ENCODE measurements at places on chromosomes 16 and 17.

DNA sequence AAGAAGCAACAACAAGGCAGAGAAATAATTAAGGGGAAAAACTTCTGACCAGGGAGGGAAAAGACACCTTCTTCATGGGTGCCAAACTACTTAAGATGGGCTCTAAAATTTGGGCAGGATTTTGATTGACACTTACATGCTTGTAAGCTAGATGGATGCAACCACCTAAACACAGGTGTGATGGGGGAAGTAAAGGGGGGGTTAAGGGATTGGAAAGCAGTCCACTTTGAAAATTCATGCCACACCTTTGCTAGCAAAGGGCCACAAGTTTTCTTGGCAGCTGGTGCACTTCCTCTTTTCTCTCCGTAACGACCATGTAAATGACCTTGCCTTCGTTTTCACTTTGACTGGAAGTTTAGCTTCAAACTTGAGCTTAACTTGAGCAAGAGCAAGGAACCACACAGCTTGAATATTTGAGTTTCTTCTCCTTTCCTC, 14.3 kb upstream of the PRKAR1A start:
- DNase-seq = peak; percentile 35

DNA sequence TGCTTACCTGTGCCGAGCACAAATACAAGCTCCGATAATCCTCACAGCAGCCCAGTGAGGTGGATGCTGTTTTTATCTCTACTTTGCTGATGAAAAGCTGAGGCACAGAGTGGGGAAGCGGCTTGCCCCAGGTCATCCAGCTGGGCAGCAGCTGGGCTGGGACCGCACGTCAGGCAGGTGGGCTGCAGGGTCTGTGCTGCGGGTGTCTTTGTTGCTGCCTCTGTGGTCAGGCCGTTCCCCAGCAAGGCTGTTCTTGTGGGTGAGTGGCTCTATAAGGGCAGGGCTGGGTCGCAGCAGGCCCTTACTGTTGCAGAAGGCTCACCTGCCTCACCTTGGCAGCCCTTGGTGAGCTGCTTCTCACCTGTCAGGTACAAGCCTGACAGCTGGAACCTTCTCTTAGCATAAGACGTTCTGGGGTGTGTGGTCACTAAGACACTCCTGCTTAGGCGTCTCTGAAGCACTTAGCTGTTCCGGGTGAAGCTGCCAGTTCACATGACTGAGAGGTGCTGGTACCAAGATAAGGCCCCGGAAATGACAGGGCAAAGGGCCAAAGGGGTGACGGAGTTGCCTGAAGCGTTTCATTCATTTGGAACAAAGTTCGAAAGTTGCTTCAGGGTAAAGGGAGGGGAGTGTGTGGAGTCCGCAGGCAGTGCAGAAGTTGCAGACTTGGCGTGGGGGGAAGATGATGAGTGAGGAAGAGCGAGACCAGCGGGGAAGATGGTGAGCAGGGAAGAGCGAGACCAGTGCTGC, 17.4 kb downstream of the IRF8 start:
- DNase-seq = no peak

- DNase-seq = peak; percentile 40
Observed at GRCh38 chr17:66711881-66712321, 123.0 kb upstream of the CACNG5 start.

- no peak for DNase-seq
Observed at GRCh38 chr17:27552276-27552732, 78.7 kb upstream of the LGALS9 start.

GRCh38 chr16:16154281-16154951, 68.9 kb downstream of the ABCC6 start:
- no peak for DNase-seq
